ENCODE measurements at places on chromosomes 4 and X.

DNA sequence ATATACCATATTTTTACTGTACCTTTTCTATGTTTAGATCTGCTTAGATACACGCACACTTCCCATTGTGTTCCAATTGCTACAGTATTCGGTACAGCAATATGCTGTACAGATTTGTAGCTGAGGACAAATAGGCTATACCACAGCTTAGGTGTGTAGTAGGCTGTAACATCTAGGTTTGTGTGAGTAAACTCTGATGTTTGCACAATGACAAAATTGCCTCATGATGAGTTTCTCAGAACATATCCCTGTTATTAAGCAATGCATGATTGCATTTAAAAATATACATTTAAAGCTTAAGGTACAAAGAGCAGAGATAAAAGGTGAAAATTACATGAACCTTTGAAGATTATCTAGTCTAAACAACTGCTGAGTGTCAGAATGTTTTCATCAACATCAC is 181.7 kb downstream of the ADGRA3 start:
- no peak for ATAC-seq

DNA sequence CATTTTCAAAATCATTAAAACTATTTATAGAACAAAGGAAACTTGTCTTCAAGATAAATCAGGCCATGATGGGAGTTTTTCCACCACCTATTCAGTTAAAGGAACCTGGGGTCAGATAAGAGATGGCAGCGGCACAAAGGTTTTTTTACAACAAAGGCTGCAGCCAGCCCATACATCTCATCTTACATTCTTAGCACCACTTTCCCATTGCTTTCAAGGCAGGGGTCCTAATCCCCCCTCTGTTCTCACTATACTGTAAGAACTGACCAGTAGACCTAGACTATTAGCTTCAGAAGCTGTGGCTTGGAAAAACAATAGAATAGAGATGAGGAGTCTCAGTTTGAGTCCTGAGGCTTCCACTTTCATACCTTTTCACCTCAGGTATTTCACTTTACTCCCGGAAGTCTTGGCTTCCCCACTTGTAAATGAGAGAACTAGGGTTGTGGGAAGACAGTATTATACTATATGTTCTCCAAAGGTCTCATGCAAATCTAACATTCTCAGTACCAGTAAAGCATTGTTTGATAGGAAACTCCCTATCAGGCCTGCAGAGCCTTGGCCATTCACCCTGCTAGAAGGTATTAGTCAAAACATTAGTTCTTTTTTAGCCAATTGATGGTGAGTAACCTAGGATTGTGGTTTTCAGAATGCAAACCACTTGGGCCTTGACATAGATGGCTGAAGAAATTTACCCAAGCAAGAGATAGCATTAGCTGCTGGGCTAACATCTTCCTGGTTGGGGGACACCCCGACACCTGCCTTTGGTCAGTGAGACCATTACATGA is 182.9 kb upstream of the PBDC1 start:
- peak; percentile 69 for ATAC-seq

GRCh38 chr4:69321153-69321729 is 41.0 kb downstream of the UGT2B28 start:
- ATAC-seq: peak; percentile 59

DNA sequence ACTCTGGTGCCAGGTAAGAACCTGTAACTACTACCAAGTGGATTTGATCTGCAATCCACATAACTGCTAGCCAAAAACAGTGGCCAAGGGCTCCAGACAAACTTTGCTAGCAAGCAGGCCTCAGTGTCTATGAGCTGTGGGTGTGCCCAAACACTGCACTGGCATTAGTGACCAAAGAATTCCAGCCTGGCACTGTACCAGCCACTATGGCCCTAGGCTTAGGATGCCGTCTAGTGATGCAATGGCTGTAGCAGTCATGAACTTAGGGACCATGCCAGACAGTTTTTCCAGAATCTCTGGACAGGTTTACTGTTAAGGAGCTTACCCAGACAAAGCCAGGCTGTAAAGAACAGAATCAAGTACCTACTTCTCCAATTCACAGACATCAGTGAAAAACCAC is 33.7 kb upstream of the PRR27 start:
- no peak for ATAC-seq

DNA sequence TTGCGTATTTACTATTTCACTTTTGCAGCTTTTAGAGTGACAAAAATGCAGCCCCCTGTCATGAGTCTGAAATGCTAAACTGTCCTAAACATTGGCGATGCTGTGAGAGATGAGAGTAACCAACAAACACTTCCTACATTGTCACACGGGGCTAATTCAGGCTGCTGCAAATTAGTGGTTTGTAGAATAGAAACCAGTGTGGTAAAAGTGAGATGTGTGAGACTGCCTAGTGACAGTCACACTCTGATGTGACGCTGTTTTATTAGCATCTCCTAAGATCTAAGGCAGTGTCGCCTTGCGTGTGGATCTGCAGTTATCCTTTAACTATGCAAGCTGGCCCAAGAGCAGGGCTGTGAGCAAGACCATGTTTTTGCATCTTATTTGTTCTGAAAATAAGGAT is 800.2 kb upstream of the TENM3 start:
- ATAC-seq: no peak

GRCh38 chr4:142778430-142778829 is 67.7 kb downstream of the INPP4B start:
- ATAC-seq: no peak

DNA sequence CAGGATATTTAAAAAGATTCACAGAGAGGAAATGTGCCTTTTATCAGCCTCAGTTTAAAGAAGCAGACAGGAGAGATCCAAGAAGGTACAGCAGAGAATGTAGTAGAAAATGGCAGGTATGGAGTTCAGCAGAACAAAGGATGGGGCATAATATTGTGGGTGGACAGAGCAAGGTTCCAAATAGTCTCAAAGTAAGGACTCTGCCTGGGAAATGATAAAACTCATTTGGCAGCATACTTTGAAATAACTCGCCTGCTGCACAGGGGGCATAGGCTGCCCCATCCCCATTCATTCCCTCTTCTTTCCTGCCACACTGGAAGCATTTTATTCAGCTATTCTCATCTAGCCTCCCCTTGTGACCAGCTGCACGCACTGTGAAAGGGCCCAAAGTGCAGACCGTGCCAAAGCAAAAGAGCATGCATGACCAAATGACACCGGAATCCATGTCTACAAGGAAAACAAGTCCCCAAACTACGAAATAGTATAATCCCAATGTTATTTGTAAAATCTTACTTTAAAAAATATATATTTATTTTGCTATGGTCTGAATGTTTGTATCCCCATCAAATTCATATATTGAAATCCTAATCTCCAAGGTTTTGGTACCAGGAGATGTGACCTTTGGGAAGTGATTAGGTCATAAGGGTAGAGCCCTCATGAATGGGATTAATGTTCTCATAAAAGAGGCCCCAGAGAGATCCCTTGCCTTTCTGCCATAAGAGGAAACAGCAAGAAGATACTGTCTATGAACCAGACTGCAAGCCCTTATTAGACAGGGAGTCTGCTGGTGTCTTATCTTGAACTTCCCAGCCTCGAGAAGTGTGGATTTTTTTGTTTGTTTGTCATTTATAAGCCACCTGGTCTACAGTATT is 77.4 kb upstream of the PRSS48 start:
- no peak for ATAC-seq

DNA sequence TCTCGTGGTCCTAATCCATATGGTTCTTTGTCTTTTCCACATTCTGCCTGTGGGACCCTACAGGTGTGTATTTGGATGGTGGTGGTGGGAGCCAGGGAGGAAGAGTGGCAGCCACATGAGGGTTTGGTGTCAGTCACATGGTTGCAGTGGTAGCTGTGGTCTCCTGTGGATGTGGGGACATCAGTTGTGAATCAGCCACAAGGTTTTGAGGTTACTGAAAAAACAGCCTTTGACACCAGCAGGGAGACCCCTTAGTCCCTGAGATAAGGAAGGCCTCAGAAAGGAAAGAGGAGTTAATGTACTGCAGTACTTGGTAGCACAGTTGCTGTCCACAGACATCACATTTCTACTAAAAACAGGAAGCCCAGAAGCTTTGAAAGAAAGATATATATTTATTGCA is 15.8 kb upstream of the GAGE10 start:
- ATAC-seq: no peak

DNA sequence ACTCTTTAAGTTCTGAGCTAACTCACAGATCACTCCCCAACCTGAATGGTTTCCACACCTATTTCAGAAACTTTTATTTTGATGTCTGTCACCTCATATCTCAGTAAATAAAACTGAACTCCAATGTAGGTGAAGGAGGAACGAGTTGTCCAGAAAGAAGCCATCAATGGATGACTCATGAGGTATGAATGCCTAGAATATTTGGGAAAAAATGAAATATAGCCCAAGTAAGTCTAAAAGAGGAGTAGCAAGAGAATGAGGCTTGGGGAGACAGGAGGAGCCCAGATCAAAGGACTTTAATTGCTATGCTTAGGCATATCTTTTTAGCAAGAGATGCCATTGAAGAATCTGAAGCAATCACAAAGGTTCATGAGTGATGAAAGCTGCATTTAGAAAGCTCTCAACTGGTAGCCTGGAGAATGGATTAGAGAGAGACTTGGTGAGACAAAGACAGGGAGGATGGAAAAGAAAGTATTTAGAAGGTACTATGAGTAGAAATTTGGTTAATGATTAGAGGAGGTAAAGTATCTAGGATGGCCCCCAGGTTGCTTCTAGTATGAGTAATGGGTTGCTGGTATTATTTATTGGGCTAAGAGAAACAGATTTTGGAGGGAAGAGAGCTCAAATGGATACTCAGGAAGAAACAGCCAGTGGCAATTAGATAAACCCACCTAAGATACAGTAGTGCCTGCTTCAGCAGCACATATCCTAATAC is 39.4 kb downstream of the NOCT start:
- ATAC-seq: no peak

GRCh38 chrX:101391831-101392230 is 1.0 kb downstream of the RPL36A start:
- ATAC-seq: no peak

DNA sequence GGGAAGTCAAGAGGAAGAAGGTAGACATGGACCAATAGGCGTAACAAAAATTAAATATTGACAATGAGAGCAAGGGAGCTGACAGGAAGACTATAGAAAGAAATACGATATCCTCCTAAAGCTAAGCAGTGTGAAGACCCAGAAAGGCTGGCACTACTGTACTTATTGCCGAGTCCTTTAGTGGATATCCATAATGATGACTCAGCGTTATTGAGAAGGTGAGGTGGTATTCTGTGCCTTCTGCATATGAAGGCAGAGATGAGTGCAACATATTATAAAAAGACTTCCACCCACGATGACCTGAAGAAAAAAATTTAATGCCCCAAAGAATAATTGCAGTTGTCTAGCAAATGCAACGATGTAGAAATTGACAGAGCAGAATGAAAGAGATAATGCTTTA is 13.0 kb upstream of the MCF2 start:
- ATAC-seq: no peak

DNA sequence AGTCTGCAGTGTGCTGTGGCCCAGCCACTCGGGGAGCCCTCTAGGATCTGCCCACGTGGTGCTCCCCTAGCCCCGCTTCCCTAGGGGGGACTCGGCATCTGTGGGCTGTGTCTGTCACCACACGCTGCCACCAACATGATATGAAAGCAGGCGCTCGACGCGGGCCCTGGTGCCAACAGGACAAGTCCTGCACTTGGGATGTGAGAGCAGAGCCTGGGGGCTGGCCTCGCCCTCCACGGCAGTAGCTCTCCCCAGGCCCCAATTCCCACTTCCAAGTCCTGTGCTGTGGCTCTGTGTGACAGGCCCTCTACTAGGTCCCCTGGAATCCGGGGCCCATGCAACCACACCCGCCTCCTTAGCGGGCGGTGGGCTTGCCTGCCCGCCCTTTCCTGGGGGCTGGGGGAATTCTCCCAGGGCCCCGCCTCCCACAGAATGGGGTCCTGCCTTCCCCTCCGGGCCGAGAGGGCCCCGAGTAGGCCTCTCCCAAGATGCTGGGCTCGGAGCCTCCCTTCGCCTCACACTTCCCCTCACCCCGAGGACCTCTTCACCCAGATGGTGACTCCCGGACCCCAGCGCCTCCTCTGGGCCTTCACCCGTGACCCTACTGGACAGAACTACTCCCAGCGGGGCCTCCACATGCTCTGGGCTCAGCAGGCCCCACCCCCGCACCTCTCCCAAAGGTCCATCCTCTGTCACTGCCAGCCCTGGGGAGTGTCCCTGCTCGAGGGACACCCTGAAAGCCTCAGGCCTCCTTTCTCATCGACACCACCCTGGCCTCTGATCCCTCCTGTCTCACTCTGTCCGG is 11.2 kb downstream of the LRPAP1 start:
- ATAC-seq: no peak

DNA sequence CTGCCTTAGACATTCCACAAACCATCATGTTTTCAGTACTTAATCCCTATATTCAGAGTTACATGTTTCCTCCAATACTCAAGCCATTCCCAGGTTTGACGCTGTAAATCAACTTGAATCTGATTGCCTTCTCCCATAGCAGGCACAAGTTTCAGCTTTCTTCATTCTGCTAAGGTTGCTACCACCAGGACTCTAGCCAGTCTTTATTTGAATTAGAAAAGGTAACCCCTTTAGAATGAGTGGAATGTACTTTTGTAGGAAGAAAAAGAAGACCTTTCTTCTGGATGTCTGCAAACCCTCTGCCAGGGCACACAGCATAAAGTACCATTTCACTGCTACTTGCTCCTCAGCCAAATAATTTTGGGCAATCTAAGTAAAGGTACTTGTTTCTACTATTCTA is 10.7 kb upstream of the RBMXL3 start:
- ATAC-seq: no peak

DNA sequence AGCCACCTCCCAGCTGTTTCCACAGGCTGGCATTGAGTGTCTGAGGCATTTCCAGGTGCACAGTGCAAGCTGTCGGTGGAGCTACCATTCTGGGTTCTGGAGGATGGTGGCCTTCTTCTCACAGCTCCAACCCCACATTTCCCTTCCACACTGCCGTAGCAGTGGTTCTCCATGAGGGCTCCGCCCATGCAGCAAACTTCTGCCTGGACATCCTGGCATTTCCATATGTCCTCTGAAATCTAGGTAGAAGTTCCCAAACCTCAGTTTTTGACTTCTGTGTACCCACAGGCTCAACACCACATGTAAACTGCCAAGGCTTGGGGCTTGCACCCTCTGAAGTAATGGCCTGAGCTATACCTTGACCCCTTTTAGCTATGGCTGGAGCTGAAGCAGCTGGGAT is 10.3 kb upstream of the FRMPD4 start:
- no peak for ATAC-seq

GRCh38 chr4:15714646-15715435 is 12.0 kb downstream of the BST1 start:
- no peak for ATAC-seq

GRCh38 chrX:68708503-68709290 is 61.2 kb downstream of the STARD8 start:
- no peak for ATAC-seq

DNA sequence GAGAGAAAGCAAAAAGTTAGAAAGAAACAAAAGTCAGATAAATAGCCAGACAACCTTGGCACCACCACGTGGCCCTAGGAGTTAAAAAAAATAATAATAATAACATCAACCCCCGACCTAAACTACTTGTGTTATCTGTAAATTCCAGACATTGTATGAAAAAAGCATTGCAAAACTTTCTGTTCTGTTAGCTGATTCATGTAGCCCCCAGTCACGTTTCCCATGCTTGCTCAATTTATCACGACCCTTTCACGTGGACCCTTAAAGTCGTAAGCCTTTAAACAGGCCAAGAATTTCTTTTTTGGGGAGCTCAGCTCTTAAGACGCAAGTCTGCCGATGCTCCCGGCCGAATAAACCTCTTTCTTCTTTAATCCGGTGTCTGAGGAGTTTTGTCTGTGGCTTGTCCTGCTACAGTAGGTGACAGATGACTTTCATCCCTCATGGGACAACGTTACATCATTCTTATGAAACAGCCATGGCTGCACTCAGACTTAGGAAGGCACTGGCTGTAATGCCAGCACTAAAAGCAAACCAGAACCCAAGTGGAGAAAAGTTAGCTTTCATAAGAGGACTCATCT is 520 bp downstream of the ACOX3 start:
- ATAC-seq: peak; percentile 70

GRCh38 chr4:137627739-137628460 is 95.6 kb upstream of the PCDH18 start:
- no peak for ATAC-seq
